Naive thymus-derived CD8-positive, alpha-beta T cell (primary cell): ENCODE measurements at places on chromosomes 16 and 17.

GRCh38 chr17:57107498-57108101, 22.6 kb downstream of the AKAP1 start:
- no peak for DNase-seq

DNA sequence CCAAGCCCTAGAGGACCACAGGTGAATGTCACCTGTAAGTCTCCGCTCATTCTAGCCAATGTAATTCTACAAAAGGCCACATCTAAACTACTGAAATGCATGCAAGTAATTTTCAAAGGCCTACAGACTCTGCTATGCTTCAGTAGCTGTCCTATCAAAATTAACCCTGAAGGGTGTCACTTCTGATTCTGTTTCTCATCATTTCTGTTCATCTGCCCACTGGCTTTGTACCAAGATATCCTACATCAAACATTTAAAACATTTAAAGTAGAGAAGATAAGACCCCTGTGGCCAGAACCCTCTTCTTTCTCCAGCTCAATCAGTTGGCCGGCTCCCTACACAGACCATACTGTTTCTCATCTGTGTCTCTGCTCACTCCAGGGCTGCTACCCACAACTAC, 21.5 kb downstream of the PHF12 start:
- no peak for DNase-seq

GRCh38 chr16:57629516-57630406, 1.3 kb downstream of the ADGRG1 start:
- DNase-seq: no peak

DNA sequence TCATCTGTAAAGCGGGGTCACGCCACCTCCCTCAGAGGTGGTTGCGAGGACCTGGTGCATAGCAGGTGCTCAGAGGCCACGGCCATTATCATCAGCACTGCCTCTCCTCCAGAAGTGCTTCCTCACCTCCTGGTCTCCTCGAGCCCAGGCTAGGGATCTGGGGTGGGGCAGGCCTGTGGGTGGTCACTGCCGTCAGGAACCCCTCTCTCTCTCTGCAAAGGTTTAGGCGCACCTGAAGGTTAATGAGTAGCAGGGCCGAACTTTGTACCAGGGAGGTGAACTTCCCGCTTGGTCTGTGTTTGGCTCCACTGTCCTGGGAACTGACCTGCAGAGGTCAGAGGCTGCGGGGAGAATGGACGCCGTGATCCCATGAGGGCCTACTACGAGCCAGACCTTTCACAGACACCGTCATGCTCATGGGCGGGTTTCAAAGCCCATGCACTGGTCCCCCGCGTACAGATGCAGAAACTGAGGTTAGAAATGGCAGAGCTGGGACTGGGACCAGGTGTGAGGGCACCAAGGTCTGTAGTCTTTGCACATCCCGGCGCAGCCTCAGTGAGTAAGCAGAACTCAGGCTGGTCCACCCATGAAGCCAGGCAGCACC, 13.8 kb downstream of the JUP start:
- DNase-seq: no peak

DNA sequence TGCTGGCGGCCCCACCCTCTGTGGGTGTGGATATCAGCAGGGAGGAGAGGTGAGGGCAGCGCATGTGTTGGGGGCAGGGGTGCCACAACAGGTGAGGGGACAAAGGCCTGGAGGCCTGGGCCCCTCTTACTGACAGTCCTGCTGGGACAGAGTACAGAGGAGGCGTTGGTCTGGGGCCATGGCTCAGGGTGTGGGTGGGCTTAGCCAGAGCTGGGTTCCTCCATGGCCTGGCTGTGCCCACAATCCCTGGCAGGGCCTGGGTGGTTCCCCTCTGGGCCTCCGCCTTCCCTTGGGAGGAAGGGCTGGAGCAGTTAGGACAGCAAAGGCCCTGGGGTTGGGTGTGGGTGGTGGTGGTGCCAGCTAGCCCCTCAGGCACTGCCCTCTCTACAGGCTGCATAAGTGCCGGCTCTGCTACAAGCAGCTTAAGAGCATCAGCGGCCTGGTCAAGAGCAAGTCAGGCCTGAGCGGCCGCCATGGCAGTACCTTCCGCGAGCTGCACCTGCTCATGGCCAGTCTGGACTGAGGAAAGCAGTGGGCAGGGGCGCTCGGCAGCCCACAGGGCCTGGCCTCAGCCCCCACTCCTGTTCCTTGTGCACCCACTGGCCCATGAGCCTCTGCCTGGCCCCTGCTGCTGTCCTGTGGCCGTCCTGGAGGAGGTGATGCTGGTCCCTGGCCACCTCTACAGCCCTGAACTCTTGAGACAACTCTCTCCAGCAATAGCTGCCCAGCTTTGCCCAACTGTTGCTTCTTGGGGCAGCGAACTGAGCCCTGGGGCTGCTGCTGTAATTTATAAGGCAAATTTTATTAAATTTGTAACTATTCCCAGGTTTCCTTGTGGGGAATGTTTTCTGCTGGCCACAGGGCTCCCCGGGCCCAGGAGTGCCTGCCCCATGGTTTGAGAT, 21.1 kb downstream of the KATNB1 start:
- no peak for DNase-seq

DNA sequence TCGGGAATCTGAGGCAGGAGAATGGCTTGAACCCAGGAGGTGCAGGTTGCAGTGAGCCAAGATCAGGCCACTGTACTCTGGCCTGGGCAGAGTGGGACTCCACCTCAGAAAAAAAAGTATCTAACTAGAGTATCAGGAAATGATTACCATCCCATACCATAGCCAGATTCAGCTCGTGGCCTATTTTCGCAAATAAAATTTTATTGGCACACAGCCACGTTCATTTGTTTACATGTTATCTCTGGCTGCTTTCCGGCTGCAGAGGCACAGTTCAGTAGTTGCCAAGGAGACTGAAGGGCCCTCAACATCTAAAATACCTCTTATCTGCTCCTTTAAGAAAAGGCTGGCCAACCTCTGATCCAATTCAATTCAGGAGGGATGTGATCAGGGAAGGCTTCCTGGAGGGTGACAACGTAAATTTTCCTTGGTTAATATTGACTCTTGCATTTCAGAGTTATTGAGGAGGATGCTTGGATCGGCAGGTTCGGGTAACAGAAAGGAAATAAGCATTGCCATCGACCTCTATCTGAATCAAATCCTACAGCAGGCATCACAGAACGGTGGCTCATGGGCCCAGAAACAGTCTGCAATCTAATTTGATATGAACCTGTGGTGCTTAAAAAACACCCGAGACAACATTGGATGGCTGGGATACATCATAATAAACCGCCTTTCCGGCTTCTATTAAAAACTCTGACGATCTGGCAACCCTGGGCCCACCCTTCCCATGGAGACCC, 73.8 kb downstream of the XYLT1 start:
- DNase-seq: peak; percentile 68

DNA sequence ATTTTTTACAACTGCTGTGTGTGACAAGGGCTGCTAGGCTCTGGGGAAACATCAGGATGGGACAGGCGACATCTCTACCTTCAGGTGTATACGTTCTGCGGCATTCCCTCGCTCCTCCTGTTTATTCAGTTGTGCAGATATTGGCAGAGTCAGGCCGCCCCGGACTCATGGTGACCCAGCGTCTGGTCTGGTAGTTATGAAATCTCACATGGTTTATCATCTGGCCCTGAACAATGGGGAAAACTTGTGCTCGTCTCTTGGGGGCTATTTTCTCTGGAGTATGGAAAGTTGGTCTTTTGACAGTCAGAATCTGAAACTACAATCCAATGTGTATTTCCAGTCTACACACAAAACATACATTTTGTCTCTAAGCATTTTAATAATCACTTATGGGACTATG, 3.3 kb downstream of the MARCHF10 start:
- DNase-seq: no peak
